Left lobe of liver (tissue), 2 donors: ENCODE measurements at places on chromosomes 4 and X. TPM values are rescaled to one million over a fixed set of nuclear protein-coding genes. Genes with fewer than 3 reads are reported as not detected.

WAS gene
- total RNA-seq, result 3.2 TPM

DNA sequence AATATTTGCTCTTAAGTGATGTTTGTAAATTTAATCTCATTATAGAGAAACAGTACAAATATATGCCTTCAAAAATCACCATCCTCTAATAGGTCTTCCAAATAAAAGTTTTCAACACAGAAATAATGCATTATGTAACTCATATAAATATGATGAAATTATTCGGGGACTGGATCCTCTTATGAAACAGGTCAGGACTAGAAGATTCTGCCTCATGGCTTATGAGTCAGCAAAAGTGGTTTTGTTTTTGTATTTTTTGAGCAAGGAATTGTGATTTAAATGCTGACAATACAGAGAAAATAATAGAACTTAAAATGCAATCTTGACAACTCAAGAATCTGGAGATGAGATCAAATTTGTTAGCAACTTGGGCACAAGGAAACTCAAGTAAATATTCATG is 179.7 kb upstream of the NDP start:
- no peak for DNase-seq

SH3TC1 gene
- total RNA-seq, result 33.3 TPM

DNA sequence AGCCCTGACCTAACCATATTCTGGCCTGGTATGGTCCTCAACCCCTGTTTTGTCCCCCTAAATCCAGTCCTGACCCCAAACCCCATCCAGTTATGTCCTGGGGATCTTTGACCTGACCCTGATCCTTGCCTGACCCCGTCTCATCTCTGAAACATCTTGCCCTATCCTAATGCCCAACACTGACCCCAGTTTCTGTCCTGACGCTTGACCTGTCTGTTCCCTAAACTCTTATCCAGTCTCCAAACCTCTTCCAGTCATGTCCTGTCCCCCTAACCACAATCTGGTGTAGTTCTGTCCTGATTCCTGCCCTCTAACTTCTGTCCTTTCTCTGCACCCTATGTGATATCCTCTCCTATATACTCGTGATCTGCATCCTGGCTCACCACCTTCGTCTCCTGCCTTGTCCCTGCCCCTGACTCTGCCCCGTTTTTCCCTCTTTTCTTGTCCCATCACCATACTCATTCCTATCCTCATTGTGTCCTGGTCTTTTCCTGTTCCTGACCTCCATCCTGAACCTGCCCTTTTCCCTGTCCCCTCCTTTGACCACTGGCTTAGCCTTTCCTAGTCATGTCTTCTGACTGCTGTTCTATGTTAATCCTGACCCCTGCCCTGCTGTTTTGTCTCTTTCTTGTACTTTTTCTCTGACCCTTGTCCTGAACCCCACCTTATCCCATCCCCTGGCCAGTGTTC is 4.6 kb upstream of the CCDC120 start:
- DNase-seq, result no peak

DNA sequence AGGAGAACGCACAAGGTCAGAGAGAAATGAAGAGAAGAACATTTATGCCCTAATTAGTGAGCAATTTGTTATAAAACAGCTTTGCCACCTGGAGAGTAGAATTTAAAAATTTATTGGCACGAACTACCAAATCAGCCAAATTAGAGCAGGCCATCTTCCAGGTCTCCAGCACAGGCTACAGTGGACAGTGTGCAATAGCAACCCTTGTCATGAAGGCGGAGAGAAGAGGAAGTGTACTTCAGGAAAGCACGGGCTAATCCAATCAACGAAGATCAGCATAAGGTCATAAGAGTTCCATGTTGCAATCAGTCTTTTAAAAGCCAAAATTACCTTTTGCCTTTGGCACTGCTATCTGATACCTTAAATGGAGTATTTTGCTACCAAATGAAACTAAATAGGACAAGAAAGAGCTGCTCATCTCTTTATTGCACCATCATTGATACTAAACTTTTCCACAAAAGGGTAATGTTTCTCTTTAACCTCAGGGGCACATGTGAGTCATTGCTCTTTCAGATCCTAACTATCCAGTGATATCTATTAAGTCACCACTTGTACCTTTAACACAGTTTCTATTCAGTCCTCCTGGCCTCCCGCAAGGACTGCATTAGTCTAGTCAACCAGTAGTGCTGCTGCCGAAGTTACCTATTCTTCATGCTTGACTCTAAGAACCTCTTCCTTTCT is 19.9 kb downstream of the ANK2 start:
- DNase-seq, result peak; percentile 78

- no peak for DNase-seq
Measured at GRCh38 chr4:123449780-123450179, 53.2 kb downstream of the SPRY1 start.

- DNase-seq, result no peak
Measured at GRCh38 chrX:125004799-125005198, 314.9 kb upstream of the TEX13C start.

NAP1L2 gene
- total RNA-seq, result 0.55 TPM

KLHL15 gene
- 5.7 TPM for total RNA-seq

- DNase-seq, result no peak
Measured at GRCh38 chr4:38230821-38231563, 270.8 kb downstream of the PTTG2 start.

NPNT gene
- total RNA-seq, result 2.0 TPM

DNA sequence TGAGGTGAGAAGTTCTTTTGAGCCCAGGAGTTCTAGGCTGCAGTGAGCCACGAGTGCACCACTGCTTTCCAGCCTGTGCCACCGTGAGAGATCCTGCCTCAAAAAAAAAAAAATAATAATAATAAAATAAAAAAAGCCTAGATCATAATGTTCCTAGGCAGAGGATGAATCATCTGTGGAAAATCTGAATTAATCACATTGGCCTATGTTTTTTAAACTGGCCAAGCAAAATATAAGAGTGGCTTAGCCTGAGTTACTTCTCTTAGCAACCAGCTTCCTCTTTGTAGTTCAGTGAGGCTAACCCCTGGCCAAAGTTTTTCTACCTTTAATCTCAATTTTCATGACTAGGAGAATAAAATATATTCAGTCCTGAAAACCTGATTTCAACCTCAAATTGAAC is 614.6 kb downstream of the PPP4R3C start:
- DNase-seq, result no peak

ATP1B4 gene
- not detected for total RNA-seq

DNA sequence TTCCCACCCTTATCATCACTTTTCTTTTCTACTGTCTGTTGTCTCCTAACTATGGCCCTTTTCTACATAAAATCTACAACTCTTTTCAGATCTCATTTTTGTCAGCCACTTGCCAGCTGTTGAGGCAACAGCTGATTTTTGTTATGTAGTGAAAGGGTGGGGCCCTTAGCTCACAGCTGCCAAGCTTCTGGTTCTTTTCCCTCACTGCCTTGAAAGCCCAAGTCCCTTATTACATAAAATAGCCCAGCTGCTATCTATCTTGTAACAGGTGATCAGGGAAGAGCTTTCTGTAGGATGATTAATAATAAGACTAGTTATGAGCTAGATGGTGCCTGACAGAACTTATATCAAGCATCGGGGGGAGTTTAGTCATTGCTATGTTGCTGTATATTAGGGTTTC is 45.9 kb downstream of the ADGRL3 start:
- DNase-seq, result no peak

REST gene
- 13.4 TPM for total RNA-seq

DNA sequence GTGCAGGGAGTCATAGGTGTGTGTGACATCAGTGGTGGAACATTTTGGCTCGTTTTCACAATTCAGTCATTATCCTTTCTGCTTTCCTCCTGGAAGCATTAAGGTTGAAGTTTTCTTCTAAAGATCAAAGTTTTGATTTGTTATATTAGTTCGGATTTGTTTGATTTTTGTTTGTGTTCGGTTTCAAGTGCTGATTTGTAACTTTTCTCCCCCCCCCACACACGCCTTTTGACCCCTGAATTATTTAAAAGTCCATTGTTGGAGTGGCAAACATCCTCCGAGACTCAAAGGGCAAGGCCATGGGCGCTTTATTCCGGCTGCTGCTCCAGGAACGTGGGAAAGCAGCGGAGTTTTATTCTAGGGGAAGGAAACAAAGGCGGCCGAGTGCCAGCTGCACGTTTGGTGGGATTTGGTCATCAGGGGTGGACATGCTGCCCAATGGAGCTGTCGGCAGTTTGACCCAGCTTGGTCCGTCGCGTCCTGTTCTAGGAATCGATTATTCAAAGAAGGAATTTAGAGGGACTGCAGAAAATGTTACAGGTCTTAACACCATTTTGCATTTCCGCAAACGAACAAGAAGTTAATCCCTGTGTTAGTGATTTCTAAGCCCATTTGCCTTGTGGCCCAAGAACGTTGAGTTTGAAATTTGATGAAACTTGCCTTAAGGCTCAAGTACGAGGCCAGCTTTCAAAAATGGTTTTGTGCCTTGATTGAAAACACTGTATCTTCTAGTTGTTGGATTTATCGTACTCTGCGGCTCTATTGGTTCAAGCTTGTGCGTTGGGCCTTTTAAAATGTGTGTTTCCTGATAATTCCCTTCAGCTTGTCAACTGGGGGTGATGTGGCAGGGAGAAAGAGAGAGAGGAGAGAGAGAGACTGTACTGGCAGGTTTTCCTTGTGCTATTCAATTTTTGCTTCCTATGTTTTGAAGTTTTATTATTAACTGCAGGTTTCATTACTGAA is 565 bp upstream of the ZNF41 start:
- DNase-seq, result peak; percentile 41

DNA sequence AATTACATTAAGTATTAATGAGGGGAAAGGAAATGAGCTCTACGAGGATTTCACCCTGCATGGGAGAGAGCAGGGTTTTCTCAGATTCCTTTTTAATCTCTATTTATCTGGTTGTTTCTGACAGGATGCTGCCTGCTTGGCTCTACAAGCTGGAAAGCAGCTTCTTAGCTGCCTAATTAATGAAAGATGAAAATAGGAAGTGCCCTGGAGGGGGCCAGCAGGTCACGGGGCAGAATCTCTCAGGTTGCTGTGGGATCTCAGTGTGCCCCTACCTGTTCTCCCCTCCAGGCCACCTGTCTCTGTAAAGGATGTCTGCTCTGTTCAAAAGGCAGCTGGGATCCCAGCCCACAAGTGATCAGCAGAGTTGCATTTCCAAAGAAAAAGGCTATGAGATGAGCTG is 113.7 kb downstream of the PARM1 start:
- no peak for DNase-seq
